ENCODE measurements at places on chromosomes 12 and 14.
A peak's percentile ranks its signal among the peaks of the same experiment; 100 is the strongest.

GRCh38 chr14:100323121-100323941, at the start of gene SLC25A47:
Gene SLC25A47, plus strand, starts transcription at chr14:100323339. Its CDS starts 76 bp downstream, at chr14:100323415.
- no peak for DNase-seq

DNA sequence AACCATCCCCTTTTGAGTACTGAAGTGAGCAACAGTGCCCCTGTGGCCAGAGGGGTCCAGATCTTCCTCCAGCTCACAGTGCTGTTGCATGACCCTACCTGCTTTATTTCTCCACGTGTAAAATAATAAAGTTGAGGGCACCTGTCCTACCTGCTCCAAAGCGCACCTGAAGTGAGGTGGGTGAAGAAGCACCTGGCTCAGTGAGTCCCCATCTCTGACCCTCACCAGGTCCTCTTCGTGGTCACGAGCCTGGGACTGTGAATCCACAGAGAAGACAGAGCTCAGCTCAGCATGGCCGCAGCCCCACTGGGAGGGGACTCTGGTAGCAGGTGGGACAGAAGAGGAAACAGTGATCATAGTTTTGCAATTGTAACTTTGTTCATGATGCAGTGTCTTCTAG, 976.7 kb upstream of the TMEM132C start:
- no peak for DNase-seq

DNA sequence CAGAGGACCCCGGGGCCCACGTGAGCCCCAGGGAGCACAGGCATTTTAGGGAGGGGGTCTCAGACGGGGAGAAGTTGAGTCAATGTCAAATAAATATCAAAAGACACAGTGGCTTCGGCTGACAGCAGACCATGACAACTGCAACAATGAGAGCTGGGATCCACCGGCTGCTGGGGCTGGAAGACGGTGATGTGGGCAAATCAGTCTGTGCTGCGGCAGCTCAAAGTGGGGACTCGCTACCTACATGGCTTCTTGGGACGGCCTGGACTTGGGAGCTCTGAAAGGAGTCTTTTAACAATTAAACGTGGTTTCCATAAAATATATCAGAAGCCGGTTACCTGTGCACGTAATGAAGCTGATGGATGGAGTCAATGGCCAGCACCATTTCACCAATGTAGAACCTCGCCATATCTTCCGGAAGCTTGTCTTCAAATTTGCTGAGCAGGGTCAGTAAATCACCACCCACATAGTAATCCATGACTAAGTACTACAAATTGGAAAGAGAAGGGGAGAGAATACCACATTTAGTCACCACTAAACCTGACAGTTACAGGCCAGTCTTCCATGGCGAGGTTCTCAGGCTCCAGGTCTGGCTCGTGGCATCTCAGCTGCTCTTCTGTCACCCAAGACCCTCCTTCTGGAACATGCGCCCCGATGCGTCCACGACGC, 58.0 kb downstream of the CDC42BPB start:
- DNase-seq, result no peak

DNA sequence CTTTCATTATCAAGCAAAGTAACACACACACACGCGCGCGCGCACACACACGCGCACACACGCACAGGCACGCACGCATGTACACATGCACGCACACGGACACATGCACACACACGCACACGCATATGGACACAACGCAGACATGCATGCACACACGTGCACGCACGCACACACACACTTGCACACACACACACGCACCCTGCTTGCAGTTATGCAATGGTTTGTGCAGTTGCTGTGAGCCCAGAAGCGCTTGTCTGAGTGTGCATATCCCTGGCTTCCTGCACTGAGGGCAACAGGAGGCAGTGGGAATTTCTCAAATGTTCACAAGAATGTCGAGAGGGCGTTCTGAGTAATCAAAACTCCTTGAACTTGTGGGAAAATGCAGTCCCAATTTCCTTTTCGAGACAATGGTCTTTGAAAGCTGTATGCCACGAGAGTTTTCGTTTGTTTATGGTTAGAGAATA, 41.6 kb downstream of the NFKBIA start:
- DNase-seq, result no peak

DNA sequence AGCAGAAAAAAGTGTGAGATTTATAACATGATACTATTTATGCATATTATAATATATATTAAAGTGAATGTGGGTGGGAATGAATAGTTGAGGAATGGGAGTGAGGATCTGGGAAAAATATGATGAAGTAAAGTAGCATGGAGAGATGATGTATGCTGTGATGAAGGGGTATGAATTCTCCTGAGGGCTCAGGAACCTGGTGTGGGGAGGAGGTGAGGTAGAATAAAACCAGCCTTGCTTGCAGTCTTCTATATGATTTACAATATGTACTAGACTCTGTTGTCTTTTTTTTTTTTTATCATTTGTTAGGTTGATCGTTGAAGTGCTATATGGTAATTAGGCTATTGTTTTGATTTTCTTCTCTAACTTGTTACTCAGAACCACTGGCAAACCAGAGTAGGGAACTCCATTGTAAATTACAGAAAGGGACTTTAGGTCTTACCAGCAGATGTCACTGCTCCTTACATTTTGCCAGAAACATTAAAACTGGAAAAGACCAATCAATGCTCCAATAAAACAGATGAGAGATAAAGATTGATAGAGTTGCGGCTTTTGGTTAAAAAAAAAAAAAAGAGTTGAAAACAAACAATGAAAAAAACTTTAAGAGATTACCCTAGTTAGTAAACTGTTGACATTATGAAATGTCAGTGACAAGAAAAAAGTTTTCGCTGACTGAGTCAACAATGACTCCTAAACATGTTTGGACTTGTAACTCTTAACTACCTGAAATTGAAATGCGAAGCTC, 39.9 kb downstream of the ATL1 start:
- peak; percentile 3 for DNase-seq

GRCh38 chr12:31215518-31216232, 110.3 kb downstream of the SINHCAF start:
- no peak for DNase-seq

GRCh38 chr14:77654001-77654441, 37.6 kb upstream of the SPTLC2 start:
- DNase-seq, result no peak

DNA sequence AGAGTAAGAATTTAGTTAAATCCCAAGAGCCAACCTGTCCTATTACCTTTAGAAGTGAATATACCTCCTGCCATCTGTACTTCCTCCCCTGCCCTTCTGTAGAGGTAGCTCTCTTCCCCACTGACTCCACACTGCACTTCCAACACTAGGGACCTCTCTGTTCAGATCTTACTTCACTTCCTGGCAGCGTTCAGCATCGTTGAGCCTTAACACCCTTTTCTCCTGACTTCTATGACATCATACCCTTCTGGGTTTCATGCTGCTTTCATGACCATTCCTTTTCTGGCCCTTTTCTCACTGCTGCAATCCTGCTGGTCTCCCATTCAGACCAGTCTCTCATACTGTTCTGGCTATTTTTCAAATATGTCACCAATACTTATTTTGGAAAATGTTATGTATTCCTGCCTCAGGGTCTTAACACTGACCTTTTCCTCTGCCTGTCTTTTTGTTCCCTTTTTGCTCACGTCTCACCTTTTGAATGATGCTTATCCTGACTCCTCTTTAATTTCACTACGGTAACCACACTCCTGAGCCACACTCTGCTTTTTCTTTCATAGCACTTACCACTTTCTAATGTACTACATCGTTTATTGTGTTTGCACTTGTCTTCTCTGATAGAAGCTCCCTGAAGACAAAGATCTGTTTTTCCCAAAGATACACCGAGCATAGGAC, 67.6 kb downstream of the PLEKHA5 start:
- no peak for DNase-seq

DNA sequence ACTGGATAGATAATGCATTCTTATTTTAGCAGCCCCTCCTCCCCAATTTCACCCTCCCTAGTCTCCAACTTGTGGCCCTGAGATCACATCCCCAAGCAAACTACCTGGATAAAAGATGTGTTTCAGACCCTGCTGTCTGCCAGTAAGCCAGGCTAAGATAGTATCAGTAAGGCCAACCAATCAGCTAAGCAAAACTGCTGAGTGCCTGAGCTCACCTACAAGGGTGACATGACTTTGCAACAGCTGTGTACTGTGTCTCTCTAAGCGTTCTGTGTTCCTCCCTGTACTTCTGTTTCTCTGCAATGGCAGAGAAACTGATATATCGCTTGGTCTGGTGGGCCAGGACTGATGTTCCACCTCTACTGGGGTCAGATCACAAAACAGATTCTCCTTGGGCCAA, 224.9 kb downstream of the BTG1 start:
- no peak for DNase-seq

DNA sequence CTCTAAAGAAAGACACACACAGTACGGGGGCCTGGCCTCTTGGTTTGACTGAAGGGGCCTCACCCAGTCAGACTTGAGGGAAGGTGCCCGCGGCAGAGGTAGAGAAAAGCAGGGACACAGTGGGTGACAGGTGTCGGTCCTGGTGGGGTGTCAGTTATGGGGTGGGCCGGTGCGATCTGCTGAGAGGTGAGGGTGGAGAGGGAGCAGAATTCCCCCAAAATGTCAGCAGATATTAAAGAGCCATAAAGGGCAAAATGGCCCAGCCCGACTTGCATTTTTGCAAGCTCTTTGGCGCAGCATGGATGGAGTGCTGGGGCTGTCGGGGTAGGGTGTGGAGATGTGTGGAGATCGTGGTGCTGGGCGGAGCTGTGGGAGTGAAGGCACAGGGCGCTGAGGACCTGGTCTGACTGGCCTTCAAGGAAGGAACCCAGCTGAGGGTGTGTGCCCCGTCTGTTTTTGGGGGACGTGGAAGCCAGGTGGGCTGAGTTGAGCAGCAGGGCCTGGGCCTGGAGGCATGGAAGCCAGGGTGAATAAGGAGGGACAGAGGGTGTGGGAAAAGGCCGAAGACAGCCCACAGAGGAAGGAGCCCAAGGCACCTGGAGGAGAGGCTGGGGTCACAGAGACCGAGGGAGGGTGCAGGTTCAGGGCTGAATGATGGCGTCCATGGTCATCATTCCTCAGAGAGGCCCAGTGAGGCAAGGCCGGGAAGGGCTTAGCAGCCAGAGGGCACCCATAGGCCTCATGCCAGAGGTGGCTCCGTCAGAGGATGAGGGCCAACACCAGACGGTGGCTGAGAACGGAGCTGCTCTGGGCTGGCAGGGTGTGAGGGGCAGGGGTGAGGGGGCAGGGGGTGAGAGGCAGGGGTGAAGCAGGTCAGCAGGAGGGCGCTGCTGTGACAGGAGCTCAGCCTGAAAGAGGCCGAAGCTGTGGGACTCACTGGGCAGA, 48.2 kb upstream of the DYNC1H1 start:
- DNase-seq, result no peak

- no peak for DNase-seq
Observed at GRCh38 chr12:43095669-43096280, 456.2 kb downstream of the ADAMTS20 start.

GRCh38 chr14:86933958-86934595, 1058.9 kb downstream of the GALC start:
- DNase-seq, result no peak

DNA sequence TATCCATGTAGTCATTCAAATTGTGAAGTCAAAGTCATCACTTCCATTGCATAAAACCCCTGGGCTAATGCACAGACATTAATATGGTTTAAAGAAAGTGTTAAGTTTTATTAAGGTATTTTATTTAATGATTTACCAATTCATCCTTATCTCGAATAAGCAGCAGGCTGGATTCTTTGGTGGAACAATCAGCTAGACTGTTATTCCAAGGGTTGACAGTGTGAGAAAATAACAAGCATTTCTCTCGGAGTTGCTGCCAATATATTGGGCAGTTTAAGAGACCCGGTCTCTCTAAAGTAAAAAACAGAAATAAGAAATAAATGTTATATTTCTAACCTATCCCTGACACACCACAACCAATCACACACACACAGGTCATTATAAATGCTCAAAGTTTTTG, 9.4 kb downstream of the KLRB1 start:
- no peak for DNase-seq
